Naive B cell (primary cell): ENCODE measurements at places on chromosomes 4 and X. TPM values are rescaled to one million over a fixed set of nuclear protein-coding genes. Genes with fewer than 3 reads are reported as not detected.

GRCh38 chr4:166078383-166078782, 205.3 kb downstream of the TLL1 start:
- no peaks in the 10 kb centered on the region for H3K36me3 ChIP-seq
- H3K27ac ChIP-seq, result no peak overlapping the region
- no peak overlapping the region for H3K4me3 ChIP-seq
- DNase-seq, result no peak

- peak; percentile 14 for DNase-seq
- H3K27ac ChIP-seq, result no peak overlapping the region
- no peak overlapping the region for H3K4me3 ChIP-seq
- H3K4me1 ChIP-seq, result peaks cover 9% of the 10 kb centered on the region
- peaks cover 10% of the 10 kb centered on the region for H3K27me3 ChIP-seq
- no peaks in the 10 kb centered on the region for H3K36me3 ChIP-seq
These were observed 2.0 kb upstream of the SPP1 start for GRCh38 chr4:87973283-87974169.

DNA sequence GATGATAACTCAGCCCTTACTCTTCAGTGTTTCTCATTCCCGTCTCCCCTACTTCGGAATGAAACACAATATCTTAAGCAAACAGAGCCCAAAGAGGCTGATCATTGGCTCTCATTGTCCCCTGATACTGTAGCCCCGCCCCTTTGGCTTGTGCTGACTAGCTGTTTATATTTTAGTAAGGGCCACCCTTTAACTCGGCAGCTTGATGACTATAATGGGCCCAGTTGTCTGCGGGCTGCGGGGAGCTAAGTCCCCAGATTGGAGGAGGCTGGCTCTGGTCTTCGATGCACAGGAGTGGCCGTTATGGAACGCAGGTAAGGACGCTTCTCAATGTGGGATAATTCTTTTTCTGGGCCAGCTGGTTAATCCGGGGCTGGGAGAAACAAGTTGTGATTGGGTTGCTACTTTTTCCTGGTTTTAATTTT, at the start of gene TRIM2:
TSS of gene TRIM2 (plus strand) at position 197 of the 425 bp plus-strand sequence. CDS start at position 285, 88 bp downstream.
- peak within 1 kb of the TSS; percentile 4 for H3K27ac ChIP-seq
- no peak within 1 kb of the TSS for H3K4me3 ChIP-seq
- DNase-seq, result no peak
- no peaks in the 10 kb centered on the region for H3K36me3 ChIP-seq
- H3K27me3 ChIP-seq, result peaks cover 15% of the 10 kb centered on the region

DNA sequence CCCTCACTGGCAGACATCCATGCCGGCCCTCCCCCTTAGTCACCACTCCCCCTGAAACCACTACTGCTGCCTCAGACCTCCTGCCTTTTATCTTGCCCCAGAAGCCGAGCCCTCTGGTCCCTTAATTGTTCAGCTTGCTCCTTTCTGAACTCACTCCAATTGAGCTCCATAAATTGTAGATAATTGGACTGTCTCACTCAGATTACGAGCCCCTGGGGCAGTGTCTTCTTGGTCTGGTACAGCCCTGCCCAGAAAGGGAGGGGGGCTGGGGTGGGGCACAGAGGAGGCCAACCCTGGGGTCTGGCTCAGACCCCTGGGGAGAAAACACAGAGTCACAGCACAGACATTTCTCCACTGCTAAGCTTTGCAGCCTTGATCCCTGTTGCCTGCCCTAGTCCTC, 39.4 kb downstream of the NALF2 start:
- DNase-seq, result no peak
- peaks cover 13% of the 10 kb centered on the region for H3K4me1 ChIP-seq
- H3K4me3 ChIP-seq, result no peak overlapping the region

DNA sequence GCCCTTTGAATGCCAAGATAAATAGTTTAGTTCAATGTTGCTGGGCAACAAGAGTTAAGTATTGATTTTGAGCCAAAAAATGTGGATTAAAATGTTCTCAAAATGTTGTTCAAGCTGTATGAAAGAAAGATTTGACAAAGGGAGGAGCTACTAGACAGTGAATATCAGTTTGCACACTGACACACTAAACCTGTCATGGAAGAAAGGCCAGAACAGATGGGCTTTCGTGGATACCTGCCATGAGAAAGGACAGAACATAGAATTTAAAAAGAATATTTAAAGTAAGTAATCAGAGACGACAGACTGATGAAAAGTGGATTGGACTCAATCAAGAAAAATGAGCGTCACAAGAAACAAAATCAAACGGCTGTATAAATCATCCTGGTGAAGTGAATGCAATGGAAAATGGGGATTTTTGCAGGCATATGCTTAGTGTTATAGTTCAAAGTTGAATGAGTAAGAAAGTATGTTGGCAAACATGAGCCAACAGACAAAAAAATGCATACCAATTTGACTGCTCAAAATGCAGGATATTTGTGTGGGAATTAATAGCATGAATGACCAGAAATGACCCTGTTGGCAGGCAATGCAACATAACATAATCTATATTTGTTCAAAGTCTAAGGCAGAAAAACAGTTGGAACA, 7.4 kb downstream of the PCDH18 start:
- H3K4me1 ChIP-seq, result no peaks in the 10 kb centered on the region
- H3K27me3 ChIP-seq, result no peaks in the 10 kb centered on the region
- H3K4me3 ChIP-seq, result no peak overlapping the region
- H3K27ac ChIP-seq, result no peak overlapping the region
- no peaks in the 10 kb centered on the region for H3K36me3 ChIP-seq

- no peaks in the 10 kb centered on the region for H3K27me3 ChIP-seq
- no peak overlapping the region for H3K27ac ChIP-seq
- no peak for DNase-seq
- no peaks in the 10 kb centered on the region for H3K36me3 ChIP-seq
- H3K4me1 ChIP-seq, result peaks cover 20% of the 10 kb centered on the region
- H3K4me3 ChIP-seq, result no peak overlapping the region
These were observed 22.7 kb upstream of the SEPSECS start for GRCh38 chr4:25182937-25183336.

- H3K4me3 ChIP-seq, result no peak overlapping the region
- DNase-seq, result no peak
- peaks cover 88% of the 10 kb centered on the region for H3K27me3 ChIP-seq
- peaks cover 16% of the 10 kb centered on the region for H3K4me1 ChIP-seq
These were observed 2.8 kb downstream of the SFRP2 start for GRCh38 chr4:153785910-153786721.

GRCh38 chr4:161595230-161595771, 568.5 kb downstream of the FSTL5 start:
- DNase-seq, result no peak
- H3K27ac ChIP-seq, result no peak overlapping the region
- no peaks in the 10 kb centered on the region for H3K36me3 ChIP-seq
- H3K4me3 ChIP-seq, result no peak overlapping the region

DNA sequence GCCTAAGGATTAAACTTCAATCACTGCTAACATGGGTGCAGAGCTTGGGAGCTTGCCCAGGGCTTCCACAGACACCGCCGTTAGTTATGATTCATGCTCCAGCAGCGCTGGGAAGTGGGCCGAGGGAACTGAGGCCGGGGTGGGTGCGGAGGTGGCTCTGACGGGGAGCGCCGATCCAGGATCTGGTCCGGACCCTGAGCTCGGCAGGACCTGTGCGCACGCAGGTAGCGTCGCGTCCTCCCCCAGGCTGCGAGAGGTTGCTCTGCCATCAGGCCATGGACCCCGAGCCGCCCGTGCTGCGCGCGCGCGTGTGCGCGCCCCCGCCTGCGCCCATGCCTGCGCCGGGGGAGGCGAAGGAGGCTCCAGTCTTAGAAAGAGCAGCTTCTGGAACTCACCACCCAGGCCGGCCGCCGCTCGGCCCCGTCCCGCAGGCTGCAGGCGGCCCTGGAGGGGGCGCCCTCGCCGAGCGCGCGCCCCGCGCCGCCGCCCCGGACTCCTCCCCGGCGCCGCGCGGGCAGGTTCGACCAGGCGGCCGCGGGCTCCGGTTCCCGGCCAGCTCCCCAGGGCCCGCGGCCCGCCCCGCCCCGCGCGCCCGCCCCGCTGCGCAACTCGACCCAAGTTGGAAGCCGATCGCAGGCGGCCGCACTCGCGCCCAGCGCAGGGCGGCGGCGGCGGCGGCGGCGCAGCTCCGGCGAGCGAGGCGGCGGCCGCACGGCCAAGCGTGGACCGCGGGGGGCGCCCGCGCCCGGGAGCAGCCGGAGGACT, 732 bp upstream of the ADRA2C start:
- peaks cover 52% of the 10 kb centered on the region for H3K27me3 ChIP-seq
- H3K36me3 ChIP-seq, result no peaks in the 10 kb centered on the region
- peaks cover 3% of the 10 kb centered on the region for H3K4me1 ChIP-seq
- no peak overlapping the region for H3K27ac ChIP-seq

GRCh38 chr4:153502584-153502983, 36.4 kb downstream of the TMEM131L start:
- H3K4me1 ChIP-seq, result peaks cover 72% of the 10 kb centered on the region
- no peaks in the 10 kb centered on the region for H3K27me3 ChIP-seq
- H3K27ac ChIP-seq, result peak overlapping the region; percentile 39
- DNase-seq, result no peak
- no peak overlapping the region for H3K4me3 ChIP-seq

DNA sequence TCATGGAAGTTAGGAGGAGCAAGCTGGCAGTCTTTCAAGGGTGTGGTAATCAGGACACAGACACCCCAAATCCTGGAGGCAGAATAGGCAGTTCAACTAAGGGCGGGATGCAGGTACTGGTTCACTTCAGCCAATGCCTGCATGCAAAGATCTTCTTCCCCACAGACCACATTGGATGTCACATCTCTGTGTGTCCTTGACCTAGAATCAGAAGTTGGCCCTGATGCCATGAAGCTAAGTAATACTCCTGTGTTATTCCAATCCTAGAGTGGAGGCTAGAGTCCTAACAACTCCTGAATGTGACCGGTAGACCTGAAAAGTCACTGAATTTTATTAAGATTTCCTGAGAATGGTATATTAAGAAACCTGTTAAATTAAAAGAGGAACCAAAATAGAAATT, 165.5 kb downstream of the DMD start:
- no peaks in the 10 kb centered on the region for H3K4me1 ChIP-seq
- no peaks in the 10 kb centered on the region for H3K27me3 ChIP-seq
- H3K4me3 ChIP-seq, result no peak overlapping the region
- no peak overlapping the region for H3K27ac ChIP-seq

- H3K27me3 ChIP-seq, result no peaks in the 10 kb centered on the region
- no peak overlapping the region for H3K4me3 ChIP-seq
- peaks cover 35% of the 10 kb centered on the region for H3K36me3 ChIP-seq
- no peaks in the 10 kb centered on the region for H3K4me1 ChIP-seq
- no peak for DNase-seq
- H3K27ac ChIP-seq, result no peak overlapping the region
These were observed 25.8 kb downstream of the EXOC1 start for GRCh38 chr4:55879224-55879623.

DNA sequence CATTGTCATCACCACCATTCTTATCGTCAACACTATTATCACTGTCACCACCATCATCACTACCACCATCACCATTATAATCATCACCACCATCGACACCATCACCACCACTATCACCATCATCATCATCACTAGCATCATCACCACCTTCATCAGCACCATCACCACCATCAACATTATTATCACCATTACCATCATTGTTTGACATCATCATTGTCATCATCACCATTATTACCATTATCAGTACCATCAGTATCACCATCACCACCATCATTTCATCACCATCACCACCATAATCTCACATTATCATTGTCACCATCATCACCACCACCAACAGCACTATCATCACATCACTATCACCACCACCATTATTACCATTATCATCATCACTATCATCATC, 47.5 kb upstream of the NKX1-1 start:
- H3K27me3 ChIP-seq, result peaks cover 25% of the 10 kb centered on the region
- H3K4me1 ChIP-seq, result no peaks in the 10 kb centered on the region
- peaks cover 8% of the 10 kb centered on the region for H3K36me3 ChIP-seq

DNA sequence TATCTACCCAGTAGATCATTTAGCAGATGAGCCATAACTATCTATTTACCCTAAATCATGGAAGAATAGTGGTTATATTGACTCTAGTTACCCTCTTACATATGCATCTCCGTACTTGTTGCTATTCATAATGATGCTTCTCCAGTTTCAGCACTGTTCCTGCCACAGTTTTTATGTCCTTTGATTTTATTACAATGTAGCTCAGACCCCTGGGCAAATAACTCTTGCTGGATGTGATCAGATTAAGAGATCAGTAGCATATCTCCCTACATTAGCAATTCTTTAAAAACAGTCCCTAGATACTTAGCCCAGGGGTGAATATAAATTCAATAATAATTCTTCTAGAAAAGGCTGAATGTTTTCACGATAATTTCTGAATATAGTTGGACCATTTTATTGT, 696.5 kb downstream of the ADGRL3 start:
- no peaks in the 10 kb centered on the region for H3K4me1 ChIP-seq
- H3K27me3 ChIP-seq, result no peaks in the 10 kb centered on the region
- H3K27ac ChIP-seq, result no peak overlapping the region

DNA sequence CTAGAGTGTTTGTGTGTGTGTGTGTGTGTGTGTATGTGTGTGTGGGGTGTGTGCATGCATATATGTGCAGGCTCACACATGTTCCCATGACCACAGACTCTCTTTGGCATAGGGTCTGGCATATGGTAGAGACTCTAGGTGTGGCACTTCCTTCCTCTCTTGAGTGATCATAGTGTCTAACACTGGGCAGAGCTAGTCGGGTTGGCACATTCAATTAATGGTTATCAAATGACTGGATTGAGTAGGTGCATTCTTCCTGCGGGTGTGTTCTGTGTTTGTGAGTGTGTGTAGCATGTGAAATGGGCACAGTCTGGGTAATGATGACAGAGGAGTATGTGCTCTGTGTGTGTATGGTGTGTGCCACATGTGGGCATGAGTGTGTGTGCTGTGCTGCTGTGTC, 106.5 kb downstream of the EFNB1 start:
- H3K27me3 ChIP-seq, result peaks cover 12% of the 10 kb centered on the region
- no peak overlapping the region for H3K4me3 ChIP-seq
- no peak overlapping the region for H3K27ac ChIP-seq

DNA sequence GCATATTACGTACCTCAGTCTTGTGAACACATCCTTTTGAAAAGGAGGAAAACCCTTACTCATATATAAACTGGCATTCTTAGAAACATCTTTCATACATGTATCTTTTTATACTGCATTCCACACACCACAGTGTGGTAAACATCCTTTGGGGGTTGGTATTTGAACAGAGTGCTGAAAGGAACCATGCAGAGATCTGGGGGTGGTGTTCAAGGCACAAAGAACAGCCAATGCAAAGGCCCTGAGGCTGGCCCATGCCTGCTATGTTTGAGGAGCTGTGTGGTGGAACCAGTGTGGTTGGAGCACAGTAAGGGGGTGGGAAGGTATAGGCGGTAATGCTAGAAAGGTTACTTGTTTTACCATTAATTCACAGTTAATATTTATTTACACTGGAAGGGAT, 2.0 kb downstream of the ELK1 start:
- H3K4me3 ChIP-seq, result no peak overlapping the region
- H3K27ac ChIP-seq, result no peak overlapping the region
- H3K4me1 ChIP-seq, result peaks cover 46% of the 10 kb centered on the region
- no peak for DNase-seq
- H3K36me3 ChIP-seq, result peaks cover 1% of the 10 kb centered on the region

DNA sequence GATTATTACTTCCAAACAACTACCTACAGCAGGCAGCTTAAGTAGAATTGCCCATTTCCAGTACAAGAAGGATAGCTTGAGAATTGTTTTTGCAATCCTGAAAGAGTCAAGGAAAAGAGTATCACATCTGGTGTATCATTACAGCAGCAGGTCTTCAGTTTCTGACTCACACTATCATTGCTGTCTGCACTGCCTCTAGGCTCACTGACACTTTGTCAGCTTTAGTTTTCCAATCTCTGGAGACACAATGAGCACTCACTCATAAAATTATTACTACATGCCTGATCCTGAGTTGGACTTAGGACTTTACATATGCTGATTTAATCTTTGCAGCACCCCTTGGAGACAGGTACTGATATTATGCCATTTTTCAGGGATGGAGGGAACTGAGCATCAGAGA, 244.6 kb upstream of the BOD1L1 start:
- no peaks in the 10 kb centered on the region for H3K36me3 ChIP-seq
- H3K27me3 ChIP-seq, result no peaks in the 10 kb centered on the region
- H3K27ac ChIP-seq, result no peak overlapping the region
- no peaks in the 10 kb centered on the region for H3K4me1 ChIP-seq
- no peak overlapping the region for H3K4me3 ChIP-seq

UGT2B7 gene
- polyA plus RNA-seq, result not detected

NWD2 gene
- polyA plus RNA-seq, result not detected

DDX53 gene
- not detected for polyA plus RNA-seq

PRR32 gene
- not detected for polyA plus RNA-seq
